ENCODE measurements at places on chromosomes 16 and 17. TPM values are rescaled to one million over a fixed set of nuclear protein-coding genes. Genes with fewer than 3 reads are reported as not detected.

Gene CX3CL1
- 11.2 TPM for total RNA-seq

Gene SMIM5
- total RNA-seq, result not detected

DNA sequence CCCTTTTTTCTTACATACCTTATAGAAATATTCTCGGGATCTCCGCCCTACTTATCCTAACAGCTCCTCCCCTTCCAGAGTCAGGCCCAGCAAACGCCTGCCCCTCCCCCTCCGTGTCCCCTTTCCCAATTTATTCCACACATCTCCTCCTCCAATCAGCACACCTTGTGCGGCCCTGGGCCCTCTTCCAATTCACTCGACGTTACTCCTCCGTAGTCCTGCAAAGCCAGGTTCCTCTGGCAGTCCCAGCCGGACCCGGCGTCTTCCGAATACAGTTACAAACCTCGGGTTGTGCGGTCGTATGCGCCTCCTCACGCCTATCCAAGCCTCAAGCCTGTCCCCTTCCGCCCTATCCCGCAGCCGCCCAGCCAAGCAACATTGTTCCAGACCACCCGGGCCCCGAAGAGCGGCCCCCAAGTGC lies 677 bp downstream of the CBX1 start:
- DNase-seq, result peak; percentile 88
- H3K27ac ChIP-seq, result peak overlapping the region; percentile 98
- peak overlapping the region; percentile 99 for H3K4me3 ChIP-seq
- no peaks in the 10 kb centered on the region for H3K27me3 ChIP-seq
- peaks cover 29% of the 10 kb centered on the region for H3K4me1 ChIP-seq

- no peak overlapping the region for H3K27ac ChIP-seq
- peaks cover 41% of the 10 kb centered on the region for H3K4me1 ChIP-seq
- peak; percentile 90 for DNase-seq
These were observed 330 bp downstream of the CASKIN2 start for GRCh38 chr17:75514919-75515495.

All from chondrocyte (in vitro differentiated cells).